Naive thymus-derived CD4-positive, alpha-beta T cell (primary cell): ENCODE measurements at places on chromosomes 2 and 18.

GRCh38 chr2:157296490-157296889 is 29.1 kb downstream of the ERMN start:
- no peak for DNase-seq

DNA sequence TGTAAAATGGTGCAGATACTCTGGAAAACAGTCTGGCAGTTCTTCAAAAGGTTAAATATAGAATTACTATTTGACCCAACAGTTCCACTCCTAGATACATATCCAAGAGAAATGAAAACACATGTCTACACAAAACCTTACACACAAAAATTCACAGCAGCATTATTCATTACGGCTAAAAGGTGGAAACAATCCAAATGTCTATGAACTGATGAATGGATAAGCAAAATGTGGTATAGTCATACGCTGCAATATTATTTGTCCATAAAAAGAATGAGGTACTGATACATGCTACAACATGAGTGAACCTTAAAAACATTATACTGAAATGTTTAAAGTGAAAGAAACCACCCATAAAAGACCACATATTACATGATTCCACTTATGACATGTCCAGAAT is 4.0 kb downstream of the CYP27C1 start:
- DNase-seq = no peak

DNA sequence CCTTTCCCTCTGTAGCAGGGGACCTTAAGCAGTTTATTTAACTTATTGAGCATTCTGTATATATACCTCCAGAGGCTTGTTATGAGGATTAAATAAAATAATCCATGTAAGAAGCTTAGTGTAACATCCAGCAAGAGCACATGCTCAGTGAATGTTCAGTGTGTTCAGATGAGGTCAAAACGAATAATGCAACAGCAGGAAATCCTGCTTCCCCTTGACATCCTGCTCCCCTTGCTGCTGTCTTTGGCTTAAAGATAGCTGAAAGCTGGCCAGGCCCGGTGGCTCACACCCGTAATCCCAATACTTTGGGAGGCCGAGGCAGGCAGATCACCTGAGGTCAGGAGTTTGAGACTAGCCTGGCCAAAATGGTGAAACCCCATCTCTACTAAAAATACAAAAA is 68.7 kb downstream of the COL4A4 start:
- DNase-seq = no peak

- DNase-seq = no peak
These were observed 2.0 kb downstream of the MFSD6 start for GRCh38 chr2:190410166-190410565.
